CD4-positive, alpha-beta memory T cell (primary cell): ENCODE measurements at places on chromosomes 12 and 14.
A peak's percentile ranks its signal among the peaks of the same experiment; 100 is the strongest.

DNA sequence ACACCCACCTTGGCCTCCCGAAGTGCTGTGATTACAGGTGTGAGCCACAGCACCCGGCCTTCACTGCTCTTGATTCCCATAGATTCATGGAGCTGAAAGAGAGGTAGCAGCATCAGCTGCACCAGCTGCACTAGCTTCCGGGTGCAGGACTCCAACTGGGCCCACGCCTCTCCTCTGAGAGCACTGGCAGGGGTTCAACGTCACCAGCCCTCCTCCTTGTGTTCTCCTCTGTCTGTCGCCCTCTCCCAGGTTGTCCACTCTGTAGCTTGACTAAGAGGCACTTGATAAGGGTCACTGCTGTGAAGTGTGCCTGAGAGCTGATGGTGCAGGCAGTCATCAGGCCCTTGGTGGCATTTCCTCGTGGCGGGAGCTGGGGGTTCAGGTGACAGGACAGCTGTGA is 28.3 kb downstream of the MLXIP start:
- H3K36me3 ChIP-seq: no peaks in the 10 kb centered on the region
- H3K27ac ChIP-seq: no peak overlapping the region
- DNase-seq: no peak
- no peak overlapping the region for H3K4me3 ChIP-seq

DNA sequence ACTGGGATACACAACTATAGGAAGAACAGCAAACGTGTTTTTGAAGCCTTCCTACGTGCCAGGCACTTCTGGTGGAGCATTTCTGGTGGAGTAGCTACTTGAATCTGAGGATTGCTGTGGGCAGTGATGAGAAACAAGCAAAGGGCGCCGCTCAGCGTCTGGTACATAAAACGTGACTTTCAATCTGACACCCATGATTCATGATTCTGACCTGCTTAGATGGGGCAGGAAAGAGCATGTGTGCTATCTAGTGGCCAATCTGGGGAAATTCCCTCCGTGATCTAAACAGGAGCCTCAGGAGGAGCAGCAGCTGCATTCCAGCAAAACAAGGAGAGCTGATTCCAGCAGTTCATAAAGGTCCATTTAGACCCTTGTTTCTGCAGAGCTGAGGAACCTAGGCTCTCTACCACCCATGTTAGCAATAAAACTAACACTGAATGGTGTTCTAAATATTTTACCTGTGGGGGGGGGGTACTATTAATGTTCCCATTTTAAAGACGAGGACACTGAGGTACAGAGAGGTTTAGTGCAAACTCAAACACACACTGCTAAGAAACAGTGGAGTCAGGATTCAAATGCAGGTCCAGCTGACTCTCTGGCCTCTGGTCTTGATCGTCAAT is 37.8 kb downstream of the PAH start:
- DNase-seq: no peak
- no peaks in the 10 kb centered on the region for H3K4me1 ChIP-seq
- H3K27me3 ChIP-seq: no peaks in the 10 kb centered on the region
- H3K36me3 ChIP-seq: no peaks in the 10 kb centered on the region
- H3K27ac ChIP-seq: no peak overlapping the region
- no peak overlapping the region for H3K4me3 ChIP-seq

DNA sequence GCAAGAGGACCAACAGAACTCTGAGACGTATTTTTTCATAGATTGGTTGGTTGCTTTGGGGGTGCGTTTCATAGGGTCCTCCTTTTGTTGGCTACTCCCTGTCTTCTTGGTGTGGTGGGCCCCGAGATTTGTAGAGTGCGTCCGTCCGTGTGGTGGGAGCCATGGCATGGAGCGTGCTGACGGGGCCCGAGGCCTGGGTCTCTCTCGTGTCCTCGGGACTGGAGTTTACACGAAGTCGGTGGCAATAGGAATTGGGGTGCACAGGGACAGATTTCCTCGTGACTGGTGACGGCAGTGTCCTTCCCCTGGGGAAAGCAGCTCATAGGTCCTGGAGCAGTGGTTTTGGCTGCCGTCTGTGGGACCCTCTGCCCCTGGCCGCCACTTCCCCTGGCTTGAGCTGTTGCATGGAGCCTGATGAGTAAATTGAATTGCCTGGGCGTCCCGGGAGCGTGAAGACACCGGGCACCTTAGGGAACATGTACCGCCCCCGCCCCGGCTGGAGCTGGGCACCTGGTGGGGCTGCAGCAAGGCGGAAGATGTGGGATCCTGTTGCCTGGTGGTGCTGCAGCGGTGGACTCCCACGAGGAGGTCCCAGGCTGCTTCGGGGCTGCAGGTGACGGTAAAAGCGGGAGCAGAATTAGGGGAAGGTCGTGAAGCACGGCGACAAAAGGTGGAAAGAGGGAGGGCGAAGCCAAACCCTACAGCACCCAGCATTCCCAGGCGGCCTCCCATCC is 153.7 kb upstream of the ALG10B start:
- no peak for DNase-seq
- H3K4me3 ChIP-seq: no peak overlapping the region
- no peaks in the 10 kb centered on the region for H3K36me3 ChIP-seq
- H3K27ac ChIP-seq: no peak overlapping the region
- H3K27me3 ChIP-seq: no peaks in the 10 kb centered on the region

- no peak for DNase-seq
- H3K36me3 ChIP-seq: peaks cover 48% of the 10 kb centered on the region
- H3K27ac ChIP-seq: no peak overlapping the region
- H3K4me3 ChIP-seq: no peak overlapping the region
- H3K27me3 ChIP-seq: no peaks in the 10 kb centered on the region
- H3K4me1 ChIP-seq: no peaks in the 10 kb centered on the region
Observed at GRCh38 chr12:57498132-57498502, 10.2 kb downstream of the MARS1 start.

DNA sequence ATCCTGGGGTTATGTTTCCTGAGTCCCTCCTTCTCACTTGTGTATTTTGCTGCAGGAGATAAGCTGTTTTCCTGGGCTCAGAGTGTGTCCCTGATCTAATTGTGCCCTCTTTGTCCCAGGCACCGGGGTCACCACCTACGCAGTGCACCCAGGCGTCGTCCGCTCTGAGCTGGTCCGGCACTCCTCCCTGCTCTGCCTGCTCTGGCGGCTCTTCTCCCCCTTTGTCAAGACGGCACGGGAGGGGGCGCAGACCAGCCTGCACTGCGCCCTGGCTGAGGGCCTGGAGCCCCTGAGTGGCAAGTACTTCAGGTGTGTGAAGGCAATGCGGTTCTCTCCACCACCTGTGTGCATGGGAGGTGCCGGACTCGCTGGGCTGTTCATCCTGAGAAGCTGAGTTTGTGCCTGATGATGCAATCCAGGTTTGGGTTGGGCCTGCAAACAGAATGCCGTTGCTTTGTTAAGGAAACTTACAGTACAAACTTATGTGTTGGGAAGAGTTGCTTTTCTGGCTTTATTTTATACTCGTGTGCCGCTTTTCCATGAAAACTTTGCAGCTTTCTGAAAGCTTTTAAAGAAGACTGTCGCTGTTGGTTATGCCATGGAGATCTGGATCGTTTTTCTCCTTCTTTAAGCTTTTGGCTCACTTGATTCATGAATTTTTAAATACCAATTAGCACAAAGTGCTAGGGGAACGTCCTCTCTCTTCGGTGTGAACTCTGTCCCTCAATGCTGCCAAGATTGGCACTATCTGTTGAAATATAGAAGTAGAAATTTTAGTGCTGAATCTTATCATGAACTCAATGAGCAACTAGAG is 27.6 kb downstream of the RDH12 start:
- peaks cover 4% of the 10 kb centered on the region for H3K27me3 ChIP-seq
- DNase-seq: no peak
- no peak overlapping the region for H3K27ac ChIP-seq
- no peak overlapping the region for H3K4me3 ChIP-seq

DNA sequence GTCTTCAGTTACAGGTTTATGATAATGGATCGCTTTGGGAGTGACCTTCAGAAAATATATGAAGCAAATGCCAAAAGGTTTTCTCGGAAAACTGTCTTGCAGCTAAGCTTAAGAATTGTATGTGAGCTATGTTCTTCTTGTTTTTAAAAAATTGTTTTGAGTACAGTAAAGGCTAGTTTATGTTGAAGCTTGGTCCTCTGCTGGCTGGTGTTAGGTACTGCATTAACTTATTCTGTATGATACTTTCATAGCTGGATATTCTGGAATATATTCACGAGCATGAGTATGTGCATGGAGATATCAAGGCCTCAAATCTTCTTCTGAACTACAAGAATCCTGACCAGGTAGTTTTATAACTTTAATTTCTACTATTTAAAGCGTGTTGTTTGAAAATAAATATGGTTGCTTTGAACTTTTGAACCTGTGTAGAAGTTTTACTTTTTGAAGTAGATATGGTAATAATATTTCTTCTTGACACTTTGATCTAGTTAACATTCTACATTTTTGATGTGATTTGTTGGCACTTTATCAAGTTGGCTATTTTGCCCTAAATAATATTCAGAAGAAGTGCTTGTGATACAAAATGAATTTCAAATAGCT is 55.7 kb downstream of the VRK1 start:
- H3K36me3 ChIP-seq: peaks cover 4% of the 10 kb centered on the region
- DNase-seq: peak; percentile 21
- H3K4me3 ChIP-seq: no peak overlapping the region
- no peaks in the 10 kb centered on the region for H3K27me3 ChIP-seq
- no peaks in the 10 kb centered on the region for H3K4me1 ChIP-seq
- no peak overlapping the region for H3K27ac ChIP-seq

GRCh38 chr12:30145684-30146032 is 361.9 kb upstream of the TMTC1 start:
- no peak overlapping the region for H3K27ac ChIP-seq
- no peak for DNase-seq
- no peak overlapping the region for H3K4me3 ChIP-seq
- no peaks in the 10 kb centered on the region for H3K27me3 ChIP-seq
- H3K4me1 ChIP-seq: no peaks in the 10 kb centered on the region
